ENCODE measurements at places on chromosomes 16 and 17.

DNA sequence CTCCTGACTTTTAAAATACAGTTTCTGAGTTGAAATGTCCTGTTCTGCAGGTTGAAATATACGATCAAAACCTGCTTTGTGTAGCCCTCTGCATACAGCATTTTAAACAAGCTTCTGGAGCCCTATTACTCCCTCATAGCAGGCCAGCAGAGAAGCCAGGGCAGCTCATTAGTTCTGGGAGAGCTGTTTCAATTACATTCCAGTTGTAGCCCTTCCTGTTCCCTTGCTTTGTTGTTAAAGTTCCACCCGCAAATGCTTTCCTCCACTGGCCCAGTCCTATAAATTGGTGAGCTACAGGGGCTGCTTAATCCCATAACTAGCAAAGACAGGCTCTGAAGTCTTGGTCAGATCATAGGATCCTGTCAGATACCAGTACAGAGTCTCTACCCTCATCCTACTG lies 162.5 kb downstream of the SLC39A11 start:
- DNase-seq: no peak

DNA sequence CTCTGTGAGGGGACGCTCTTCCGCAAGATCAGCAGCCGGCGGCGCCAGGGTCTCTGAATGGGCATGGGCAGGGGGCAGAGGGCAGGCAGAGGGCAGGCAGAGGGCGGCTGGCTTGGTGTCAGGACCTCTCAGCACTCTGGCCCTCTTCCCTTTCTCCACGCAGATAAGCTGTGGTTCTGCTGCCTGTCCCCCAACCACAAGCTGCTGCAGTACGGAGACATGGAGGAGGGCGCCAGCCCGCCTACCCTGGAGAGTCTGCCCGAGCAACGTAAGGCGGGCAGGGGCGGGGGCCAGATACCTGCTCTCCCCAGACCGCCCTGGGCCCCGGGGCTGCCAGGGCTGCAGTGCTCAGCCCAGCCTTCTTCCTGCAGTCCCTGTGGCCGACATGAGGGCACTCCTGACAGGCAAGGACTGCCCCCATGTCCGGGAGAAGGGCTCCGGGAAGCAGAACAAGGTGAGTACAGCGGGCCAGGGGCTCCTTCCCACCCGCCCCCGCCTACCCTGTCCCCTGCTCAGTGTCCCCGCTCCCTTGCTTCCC lies 4.1 kb downstream of the ELMO3 start:
- no peak for DNase-seq

- no peak for DNase-seq
These were observed 571 bp upstream of the USP10 start for GRCh38 chr16:84699147-84699711.

- no peak for DNase-seq
These were observed 1736.9 kb downstream of the TP53TG3F start for GRCh38 chr16:35196313-35196712.

- no peak for DNase-seq
These were observed 21.8 kb downstream of the KCNJ16 start for GRCh38 chr17:70096861-70097260.

DNA sequence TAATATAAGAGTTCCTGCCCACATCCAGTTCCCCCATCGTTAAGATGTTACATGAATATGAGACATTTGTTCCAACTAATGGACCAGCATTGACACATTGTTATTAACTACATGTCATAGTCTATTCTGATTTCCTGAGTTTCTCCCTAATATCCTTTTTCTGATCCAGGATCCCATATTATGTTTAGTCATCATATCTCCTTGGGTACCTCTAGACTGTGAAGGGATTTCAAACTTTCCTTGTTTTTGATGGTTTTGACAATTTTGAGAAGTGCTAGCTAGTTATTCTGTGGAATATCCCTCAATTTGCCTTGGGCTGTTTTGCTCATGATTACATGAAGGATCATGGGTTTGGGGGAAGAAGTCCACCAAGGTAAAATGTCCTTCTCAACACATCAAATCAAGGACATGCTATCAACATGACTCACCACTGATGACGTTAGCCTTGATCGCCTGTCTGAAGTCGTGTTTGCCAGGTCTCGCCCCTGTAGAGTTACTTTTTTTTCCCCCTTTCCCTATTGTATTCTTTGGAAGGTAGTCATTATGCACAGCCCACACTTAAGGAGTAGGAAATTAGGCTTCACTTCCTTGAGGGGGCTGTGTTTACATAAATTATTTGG lies 42.5 kb downstream of the CACNG3 start:
- no peak for DNase-seq

DNA sequence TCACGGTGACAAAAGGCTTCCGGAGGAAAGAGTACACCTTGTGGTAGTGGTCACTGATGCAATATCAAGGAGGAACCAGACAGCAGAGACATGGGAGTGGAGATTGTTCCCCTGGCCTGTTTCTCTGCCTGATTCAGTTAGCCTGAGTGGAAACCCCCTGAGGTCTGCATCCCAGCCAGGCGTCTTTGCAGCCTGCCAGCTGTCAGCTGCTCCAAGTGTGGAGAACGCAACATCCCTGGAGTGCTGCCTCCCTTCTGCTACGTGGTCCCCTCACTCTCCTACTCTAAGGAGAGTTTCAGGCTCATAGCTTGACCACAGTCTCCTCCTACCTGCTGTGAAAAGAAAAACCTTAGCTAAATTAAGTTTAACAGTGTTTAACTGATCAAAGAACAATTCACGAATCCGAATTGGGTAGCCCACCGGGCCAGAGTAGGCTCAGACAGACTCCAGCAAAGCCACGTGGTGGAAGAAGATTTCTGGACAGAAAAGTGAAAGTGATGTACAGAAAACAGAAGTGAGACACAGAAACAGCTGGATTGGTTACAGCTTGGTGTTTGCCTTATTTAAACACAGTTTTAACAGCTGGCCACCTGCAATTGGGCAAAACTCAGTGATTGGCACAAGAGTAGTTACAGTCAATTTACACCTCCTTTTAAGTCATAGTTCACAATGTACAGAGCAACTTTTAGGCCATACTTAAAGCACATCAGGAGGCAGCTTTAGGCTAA lies 188.6 kb downstream of the DNAH9 start:
- DNase-seq: no peak

DNA sequence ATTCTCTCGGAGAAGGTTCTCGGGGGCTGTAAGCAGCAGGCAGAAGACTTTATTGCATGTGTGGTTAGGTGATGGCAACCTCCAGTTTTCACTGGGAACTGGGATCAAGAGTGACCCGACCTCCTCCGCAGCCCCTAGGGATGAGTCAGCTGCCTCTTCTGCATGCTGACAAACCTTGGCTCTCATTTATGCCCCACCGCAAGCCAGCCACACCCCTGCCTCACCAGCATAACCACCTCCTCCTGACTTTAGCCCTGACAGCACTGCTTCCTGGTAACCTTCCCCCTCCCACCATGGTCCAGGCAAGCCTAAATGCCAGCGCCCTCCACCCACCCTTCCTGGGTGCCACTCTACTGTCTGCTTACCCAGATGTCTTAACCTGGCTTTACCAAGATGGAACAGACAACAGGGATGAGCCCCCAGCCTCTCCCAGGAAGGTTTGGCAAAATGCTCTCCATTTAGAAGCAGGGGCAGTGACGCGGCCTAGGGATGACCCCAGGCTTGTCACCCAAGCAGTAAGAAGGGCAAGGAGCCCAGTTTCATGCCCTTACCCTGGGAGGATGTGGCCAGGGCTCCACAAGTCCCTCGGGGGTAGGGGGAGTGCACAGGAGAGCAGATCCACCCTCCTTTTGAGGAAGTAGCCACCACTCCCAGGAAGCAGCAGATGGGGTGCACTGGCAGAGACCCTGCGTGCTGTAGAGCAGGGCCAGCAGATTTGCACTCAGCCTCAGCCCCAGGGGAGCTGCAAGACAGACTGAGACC lies 73.5 kb downstream of the GOSR1 start:
- DNase-seq: no peak

GRCh38 chr16:1706386-1707192 lies 594 bp downstream of the MAPK8IP3 start:
- peak; percentile 17 for DNase-seq

DNA sequence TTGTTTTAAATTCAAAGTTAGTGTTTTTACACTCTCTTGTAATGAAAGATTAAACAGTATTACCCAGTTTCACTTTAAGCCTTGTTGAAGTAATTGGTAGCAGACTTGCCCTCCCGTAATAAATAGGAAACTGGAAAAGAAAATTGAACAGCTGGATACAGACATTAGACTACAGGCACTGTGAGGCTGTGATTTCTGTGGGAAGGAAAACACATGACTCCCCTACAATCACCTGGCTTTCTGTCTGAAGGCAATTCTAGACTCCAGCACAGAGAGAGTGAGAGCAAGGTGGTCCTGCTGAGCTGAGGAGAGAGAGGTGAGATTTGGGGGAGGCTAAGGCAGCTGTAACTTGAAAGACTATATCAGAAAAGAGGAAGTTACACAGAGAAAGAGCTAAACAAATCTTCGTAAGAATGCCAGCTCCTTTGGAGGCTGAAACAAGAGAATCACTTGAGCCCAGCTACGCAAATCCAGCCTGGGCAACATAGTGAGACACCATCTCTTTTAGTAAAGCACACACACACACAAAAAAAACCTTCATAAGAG lies 57.8 kb upstream of the CDYL2 start:
- DNase-seq: no peak

DNA sequence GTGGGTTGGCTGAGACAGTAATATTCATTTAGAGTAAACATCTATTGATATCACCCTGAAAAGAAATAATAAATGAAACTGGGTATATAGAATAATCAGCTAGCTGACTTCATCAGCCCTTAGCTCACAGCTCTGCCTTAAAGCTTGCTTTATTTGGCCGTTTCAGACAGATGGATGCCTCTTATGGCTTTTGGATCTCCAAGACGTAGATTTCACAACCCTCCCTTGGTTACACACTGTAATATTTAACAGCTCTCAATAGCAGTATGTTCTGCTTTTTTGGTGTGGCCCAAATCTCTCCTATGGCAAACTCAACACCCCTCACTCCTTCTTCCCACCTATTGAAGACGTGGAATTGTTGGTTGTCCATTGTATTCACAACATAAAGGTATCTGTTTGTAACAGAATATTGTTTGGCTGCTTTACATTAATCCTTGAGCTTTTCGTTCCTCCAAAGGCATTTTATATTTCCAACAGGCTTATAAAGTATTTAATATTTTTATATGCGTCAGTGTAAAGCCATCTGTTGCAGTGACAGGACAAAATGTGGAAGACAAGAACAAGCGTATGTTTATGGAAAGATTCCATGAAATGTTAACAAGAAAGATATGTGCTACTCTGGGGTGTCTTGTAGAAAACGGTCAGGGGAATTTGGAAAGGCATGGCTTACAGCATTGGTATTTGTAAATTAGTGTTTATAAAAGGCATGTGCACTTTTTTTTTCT lies 837.0 kb upstream of the RBFOX1 start:
- DNase-seq: no peak

DNA sequence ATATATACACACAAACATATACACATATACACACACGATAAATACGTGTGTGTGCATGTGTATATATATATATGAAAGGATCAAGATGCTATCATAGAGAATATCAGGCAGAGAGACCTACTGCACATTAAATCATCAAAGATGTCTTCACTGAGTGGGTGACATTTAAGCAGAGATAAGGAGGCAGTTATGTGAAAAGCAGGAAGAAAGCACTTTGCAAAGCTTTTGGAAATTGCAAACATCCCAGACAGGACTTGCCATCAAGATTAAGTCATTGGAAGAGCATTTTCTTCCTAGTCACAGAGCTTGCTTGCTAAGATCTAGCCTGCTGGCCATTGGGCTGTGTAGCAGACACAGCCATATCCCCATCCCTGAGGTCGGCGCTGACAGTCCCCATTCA lies 56.4 kb downstream of the VAT1L start:
- no peak for DNase-seq

GRCh38 chr16:28990375-28991040 lies 5.7 kb downstream of the LAT start:
- DNase-seq: no peak

DNA sequence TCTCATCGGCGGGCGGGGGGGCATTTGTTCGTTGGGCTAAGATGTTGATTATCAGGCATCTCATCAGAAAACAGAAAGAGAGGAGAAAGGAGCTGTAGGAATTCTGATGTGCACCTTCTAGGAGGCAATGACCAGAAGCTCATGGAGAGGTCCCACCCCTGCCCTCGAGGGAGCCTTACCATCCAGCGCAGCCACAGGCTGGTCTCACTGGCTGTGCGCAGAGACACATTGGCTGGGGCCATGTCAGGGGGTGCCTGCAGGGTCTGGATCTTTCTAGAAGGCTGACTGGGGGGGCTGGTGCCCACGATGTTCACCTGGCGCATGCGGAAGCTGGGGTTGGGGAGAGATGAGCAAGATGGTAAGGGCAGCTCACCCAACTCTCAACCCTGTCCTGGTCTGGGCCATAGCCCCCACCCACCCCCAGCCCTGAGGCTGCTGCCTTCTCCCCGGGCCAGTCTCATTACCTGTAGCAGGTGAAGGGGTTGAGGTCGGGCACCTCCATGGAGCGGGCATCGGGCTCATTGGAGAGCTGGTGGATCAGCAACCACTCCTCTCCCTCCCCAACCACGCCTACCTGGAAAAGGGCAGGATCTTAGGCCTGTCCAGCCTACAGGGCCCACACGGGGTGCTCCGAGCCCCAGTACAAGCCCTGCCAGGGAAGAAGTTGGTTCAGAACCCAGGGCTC lies 86.2 kb upstream of the CDC42EP4 start:
- DNase-seq: no peak

DNA sequence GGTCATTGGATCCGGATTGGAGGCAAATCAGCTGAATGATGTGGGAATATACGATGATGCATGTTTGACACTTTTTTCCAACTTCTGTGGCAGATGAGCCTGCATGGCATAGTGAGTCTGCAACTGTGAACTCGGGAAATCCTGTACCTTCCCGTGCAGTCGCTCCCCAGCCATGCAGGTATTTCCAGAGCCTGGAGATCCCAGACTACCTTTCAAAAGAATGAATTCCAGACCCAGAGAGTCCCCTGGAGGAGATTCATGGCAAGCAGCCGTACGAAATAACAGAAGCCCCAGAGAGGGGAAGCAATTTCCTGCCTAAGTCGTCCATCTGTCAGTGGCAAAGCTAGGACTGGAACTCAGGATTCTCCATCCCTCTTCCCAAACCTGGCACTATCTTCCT lies 75.7 kb upstream of the FAM20A start:
- DNase-seq: no peak

DNA sequence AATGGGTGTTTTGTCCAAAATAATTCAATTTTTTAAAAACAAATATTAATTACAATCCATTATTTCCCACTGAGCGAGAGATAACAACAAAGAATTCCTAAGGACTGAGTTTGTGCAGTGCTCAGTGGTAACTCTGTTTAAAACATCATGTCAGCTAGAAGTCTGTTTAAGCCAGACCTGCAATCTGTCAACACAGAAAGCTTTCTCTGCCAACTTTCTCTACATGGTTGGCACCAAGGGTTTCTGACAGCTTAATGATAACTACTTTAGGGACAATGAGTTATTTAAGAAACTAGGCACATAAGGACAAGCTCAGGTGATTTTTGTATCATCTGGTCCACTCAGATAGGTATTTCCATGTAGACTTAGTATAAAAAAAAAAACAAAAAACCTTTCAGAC lies 81.8 kb downstream of the WDR59 start:
- DNase-seq: no peak

GRCh38 chr16:410516-411178 lies 9.0 kb downstream of the DECR2 start:
- DNase-seq: no peak
